Renal cortical epithelial cell (primary cell): ENCODE measurements at places on chromosomes 5 and 9.

GRCh38 chr5:115600766-115601165 lies 1.5 kb downstream of the TICAM2 start:
- no peak for DNase-seq

- no peak for DNase-seq
These were observed 589.2 kb downstream of the PRR16 start for GRCh38 chr5:121053055-121053985.

- peak; percentile 69 for DNase-seq
These were observed 230.7 kb downstream of the NR3C1 start for GRCh38 chr5:143172739-143173138.

GRCh38 chr9:134163371-134164196 lies 780 bp downstream of the RNU6ATAC start:
- DNase-seq: peak; percentile 20

DNA sequence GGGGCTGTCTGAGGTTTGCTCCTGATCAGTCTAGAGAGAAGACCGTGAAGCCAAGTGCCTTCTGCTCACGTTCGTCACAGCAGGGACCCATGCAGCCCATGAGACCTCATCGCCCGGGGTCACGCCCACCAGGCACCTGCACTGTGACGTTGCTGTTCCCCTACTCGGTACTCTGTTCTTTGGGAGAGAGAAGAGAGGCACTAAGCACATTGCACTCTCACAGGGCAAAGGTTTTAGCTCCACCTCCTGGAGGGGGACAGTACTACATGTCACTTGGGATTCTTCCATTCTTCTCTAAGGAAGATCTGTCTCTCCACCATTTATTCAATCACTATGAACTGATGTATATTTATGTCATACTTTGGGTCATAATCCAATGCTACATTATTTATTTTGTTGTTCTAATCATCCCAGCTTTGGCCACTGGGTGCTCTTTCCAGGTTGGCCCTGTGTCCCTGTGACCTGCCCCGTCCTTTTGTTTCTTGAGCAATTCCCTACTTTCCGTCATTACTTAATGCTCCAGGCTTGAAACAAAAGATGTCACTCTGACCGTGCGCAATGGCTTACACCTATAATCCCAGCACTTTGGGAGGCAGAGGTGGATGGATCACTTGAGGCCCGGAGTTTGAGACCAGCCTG lies 31.4 kb upstream of the BRD3 start:
- DNase-seq: peak; percentile 47

DNA sequence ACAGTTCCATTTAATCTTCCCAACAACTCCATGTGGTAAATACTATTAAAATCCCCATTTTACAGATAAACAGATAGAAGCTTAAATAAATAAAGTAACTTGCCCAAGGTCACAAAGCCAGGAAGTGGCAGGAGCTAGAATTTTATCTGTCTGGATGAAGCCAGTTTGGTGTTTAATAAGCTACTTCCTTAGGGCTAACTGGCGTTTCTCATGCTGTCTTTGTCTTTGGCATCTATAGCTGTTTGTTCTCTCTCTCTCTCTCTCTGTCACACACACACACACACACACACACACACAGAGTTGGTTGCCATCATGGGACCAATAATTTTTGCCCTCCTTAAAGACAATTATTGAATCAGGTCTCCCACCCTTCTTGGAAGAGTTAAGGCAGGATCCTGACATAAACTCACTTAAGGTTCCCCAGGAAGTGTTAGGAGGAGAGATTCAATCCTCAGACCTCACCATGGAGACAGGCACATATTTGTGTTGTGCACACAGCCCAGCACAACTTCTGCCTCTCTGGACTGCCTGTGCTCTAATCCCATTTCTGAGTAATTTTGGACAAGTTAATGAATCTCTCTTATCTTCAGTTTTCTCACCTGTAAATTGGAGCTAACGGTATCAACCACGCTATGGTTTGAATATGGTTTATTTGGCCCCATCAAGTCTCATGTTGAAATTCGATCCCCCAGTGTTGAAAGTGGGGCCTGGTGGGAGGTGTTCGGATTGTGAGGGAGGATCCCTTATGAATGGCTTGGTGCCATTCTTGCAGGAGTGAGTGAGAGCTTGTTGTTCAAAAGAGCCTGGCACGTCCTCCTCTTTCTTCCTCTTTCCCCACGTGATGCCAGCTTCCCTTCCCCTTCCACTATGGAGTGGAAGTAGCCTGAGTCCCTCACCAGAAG lies 8.3 kb upstream of the ADRA1B start:
- no peak for DNase-seq

DNA sequence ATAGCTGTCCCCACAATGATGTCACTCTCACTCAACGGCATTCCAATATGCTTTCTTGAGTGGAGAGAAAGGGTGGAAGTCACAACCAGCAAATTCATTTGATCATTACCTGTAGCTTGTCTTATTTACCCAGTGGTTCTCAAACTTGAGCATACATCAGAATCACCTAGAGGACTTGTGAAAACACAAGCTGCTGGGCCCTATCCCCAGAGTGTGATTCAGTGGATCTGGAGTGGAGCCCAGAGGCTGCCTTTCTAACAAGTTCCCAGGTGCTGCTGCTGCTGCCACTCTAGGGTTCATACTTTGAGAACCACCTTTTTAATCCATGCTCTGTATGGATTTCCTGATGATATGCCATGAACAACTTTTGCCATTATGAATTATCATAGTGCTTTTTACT lies 94.7 kb downstream of the KLHL3 start:
- DNase-seq: peak; percentile 59
